ENCODE measurements at places on chromosomes 2 and 18.

DNA sequence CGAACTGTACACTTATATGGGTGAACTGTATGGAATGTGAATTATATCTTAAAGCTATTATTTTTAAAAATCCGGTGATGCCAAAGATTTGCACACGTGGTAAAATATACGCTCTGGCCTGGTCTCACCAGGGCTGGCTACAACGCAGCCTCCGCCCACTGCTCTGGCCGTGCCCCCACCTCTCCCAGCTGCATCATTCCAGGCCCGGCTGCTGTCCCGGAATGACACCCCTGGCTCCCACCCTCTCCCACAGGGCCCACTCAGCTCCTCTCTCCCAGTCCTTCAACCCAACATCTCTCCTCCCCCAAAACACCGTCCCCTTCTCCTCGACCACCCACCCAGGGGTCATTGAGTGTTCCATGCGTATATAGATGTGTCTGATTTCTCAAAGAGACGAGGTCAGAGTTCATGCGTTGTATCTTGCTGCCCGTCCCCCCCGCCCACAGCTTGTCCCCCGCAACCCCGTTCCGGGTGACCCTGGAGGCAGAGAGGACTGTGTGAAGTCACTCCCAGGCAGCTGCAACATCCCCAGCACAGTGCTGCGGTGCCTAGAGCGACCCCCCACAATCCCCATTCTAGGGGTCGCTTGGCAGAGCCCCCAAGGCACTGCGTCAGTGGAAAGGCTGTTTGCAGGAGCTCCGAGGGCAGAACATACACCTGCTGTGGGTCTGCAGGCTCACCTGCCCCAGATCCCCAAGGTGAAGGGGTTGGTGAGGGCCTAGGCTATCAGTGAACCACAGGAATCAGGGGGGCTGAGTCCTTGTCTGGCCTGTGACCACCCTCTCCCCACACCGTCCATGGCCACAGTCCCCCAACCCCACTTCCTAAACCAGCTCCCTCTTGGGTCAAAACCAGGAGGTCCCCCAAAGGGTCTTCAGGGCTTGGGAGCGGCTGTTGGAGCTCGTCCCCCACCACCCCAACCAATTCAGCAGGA lies 13.3 kb downstream of the DNMT3A start:
- DNase-seq = no peak

DNA sequence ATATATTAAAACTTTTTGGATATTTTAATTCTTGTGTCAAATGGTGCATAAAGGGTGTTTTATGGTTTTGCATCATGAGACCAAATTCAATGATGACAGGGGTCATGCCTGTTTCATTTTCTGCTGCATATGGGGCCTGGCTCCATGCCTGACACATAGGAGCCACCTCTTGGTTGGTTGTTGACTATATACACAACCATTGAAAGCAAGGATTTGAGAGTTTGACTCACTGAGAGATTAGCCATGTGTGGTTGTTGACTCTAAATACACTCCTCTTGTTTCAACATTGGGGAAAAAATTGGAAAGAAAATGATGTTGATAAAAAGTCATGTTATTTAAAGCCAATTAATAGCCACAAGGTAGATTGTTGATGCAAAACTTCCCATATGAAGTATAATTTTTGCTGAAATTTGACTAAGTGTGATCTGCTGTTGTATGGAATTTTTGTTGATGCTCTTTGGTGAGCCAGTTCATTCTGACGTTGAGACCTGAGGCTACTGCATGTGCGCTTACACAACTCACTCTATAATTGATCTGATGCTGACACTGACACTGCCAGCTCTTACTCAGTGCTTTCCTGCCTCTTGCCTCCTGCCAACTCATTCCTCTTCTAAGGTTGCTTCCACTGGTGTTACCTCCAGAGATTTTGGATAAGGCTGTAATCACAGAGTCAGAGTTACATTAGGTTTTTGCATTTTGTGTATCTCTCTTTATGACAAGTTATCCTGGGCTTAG lies 446.2 kb upstream of the SLC14A2 start:
- peak; percentile 44 for DNase-seq

GRCh38 chr18:75829091-75829490 lies 401.6 kb upstream of the SMIM21 start:
- DNase-seq = no peak

DNA sequence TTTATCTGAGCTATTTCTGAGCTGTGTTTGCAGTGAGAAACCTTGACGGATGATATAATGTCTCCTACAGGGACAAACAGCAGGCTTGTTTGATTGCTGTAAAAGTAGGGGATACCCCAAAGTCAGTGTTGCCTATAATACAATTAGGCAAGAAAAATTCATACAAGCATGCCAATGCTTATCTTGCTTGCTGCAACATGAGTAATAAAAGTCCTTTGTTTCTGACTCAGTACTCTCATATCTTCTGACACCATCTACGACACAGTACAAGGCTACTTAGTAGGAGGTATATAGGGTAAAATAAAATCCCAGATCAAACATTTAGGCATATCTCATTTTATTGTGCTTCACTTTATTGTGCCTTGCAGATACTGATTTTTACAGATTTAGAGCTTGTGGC lies 33.0 kb downstream of the ERBB4 start:
- no peak for DNase-seq

GRCh38 chr2:117859924-117860647 lies 45.6 kb downstream of the DDX18 start:
- DNase-seq = no peak

- no peak for DNase-seq
Observed at GRCh38 chr2:226679389-226680065, 120.1 kb downstream of the IRS1 start.

GRCh38 chr2:168116448-168116847 lies 130.9 kb downstream of the STK39 start:
- DNase-seq = no peak

GRCh38 chr2:209501579-209501978 lies 77.7 kb downstream of the MAP2 start:
- DNase-seq = no peak

- DNase-seq = no peak
Observed at GRCh38 chr2:8581234-8581561, 100.7 kb upstream of the ID2 start.

DNA sequence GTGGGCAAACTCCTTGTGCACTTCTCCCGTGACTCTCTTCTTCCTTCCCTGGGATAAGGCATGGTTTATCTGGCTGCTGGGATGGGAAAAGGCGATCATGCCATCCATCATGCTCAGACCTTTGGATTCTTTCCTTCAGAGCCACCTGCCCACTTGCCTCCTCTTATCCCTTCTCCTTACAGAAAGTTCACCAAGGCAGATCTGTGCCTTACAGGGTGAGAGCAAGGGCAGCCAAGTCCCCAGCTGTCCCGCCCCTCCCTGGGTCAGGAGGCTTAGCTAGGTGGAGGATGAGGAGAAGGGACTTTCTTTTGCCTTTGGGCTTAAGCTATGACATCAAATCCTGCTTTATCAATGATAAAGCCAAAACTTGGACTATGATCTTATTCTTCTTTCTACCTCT lies 47.6 kb downstream of the KCNE4 start:
- DNase-seq = no peak

- no peak for DNase-seq
Observed at GRCh38 chr2:68653034-68653433, 9.7 kb downstream of the PROKR1 start.

DNA sequence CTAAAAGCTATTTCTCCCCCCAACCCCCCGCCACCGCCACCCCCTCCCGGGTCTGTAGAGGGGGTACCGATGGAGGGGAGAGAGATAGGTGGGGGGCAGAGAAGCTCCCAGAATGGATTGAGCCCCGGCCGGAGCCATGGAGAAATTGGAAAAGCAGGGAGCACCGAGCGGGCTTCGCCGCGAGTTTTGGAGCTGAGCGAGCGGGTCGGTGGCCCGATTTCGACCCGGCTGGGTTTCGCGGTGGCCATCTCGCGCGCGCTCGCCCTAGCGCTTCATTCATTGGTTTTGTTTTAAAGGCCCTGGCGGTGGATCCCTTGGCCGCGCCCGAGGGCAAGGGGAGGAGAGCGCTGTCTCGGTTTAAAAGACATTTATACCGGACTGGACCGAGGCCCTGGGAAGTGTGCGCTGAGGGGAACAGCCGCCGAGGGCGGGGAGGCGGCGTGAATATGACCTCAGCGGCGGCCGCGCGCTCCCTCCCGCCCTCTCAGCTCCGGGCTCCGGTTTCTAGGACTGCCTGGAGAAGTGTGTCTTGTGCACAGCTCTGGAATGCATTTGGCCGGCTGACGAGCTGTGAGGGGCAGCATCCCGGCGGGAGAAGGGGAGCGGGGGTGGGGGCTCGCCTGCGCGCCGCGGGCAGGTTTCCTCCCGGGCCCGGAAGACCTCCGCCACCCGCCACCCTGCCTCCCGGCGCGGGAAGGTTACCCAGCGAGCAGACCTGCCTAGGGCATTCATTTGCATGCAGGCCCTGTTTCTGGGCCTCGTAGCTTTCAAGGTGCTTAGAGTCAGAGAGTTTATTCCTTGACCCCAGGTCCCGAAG lies 1.7 kb upstream of the SMAD7 start:
- peak; percentile 69 for DNase-seq
